ENCODE measurements at places on chromosomes 11 and 22.

- no peak for DNase-seq
These were observed 6.9 kb downstream of the BCL9L start for GRCh38 chr11:118918686-118919280.

GRCh38 chr11:13140873-13141655 is 131.9 kb downstream of the RASSF10 start:
- DNase-seq, result no peak

DNA sequence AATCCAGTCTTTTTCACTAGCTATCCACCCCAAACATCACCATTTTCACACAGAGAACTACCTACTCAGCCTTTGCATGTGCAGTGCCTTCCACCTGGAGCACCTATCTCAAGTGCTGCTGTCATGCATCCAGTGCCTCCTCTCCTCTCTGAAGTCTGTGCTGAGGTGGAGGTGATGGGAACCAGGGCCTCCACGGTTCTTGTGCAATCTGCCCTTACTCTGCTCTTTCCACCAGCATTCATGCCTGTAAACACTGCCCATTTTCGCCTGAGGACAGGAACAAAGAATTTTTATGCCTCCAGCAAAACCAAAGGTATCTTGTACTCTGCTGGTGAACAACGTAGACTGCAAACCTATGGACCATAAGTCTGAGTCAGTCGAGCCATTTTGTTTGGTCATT is 27.0 kb downstream of the PITPNB start:
- no peak for DNase-seq

DNA sequence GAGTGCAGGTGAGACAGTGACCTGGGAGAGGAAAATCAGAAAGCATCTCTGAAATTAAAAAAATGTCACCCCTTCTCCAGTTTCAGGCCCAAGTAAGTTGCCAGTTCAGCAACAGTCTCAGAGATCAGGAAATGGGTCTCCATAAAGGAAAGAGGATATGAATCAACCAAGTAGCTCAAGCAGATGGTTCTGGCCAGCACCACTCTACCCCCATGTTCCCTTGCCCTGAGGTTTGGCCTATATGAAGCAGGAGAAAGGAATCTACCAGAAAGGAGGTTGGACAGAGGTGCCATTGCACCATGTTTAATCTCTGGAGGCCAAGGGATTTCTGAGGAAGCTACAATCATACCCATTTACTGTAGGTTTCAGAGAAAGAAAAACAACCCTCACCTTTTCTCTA is 7.7 kb downstream of the FZD4 start:
- no peak for DNase-seq

DNA sequence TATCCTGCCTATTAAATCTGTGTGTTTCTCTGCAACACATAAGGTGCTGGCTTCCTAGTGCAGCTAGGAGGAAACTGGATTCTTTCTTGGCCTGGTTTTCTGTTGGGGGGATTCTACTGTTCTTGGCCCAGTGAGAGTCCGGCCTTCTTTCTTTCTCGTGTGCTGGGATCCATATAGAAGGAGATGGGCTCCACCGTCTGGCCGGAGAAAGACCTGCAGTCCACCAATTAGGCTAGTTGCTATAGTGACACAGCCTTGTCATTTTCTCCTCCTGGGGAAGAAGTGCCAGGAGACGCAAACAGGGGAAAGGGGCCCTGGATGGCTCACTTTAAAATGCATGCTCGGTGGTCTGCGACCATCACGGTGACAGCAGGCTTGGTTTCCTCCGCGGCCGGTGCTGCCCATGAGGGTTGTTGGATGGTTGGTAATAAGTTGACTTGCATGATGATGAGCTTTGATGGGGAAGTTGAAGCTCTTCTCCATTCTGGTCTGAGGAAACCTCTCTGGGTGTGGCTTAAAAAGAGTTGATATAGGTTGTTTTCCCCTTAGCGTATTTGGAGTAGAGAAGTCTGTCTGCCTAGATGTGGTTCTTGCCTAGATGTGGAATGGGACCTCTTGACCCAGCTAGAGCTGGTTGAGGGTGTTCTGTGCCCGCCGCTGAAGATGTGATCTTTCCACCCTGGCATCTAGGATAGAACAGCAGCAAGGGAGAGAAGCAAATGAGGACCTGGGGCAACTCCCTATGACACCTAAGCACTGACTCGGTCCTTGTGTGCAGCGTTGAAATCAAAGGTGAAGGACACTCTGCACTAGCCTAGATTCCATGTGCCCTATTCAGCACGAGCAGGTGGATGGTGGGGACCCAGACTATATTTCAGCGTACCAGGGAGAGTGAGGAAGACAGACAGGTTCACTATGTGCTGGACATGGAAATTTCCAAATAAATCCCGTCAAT is 1335.0 kb downstream of the BRD1 start:
- no peak for DNase-seq

GRCh38 chr11:126480015-126480409 is 124.5 kb downstream of the ST3GAL4 start:
- no peak for DNase-seq

DNA sequence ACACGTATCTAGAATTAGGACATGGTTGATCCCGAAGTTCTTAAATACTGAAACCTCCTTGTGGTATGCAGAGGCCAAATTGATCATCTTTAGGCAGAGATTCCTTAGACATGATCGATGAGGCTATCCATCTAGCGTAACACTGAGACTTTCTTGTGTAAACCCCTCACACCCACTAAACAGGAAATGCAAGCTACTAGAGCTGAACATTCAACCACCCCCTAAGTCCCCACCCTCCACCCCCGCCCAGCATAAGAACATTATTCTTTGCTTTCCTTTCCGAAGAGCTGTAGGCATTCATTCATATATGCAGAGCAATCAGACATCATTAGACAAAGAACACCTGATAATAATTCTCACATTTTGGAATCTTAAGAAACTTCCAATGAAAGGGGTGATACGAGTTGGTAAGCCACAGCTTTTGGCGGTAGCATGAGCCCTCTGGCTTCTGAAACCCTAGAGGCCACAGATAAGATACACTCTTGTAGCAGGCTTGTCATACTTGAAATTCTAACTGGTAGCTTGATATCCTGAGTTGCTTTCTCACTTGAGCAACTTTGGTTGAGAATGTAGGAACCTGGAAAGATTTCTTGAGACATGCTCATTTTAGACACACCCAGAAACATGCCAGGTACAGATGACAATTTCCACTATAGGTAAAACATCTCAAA is 42.2 kb downstream of the FLI1 start:
- DNase-seq, result no peak
